Astrocyte (in vitro differentiated cells and primary cell): ENCODE measurements at places on chromosomes 4 and X. TPM values are rescaled to one million over a fixed set of nuclear protein-coding genes. Genes with fewer than 3 reads are reported as not detected.

MEPE gene
- total RNA-seq = not detected in 2 replicates

VEGFC gene
- total RNA-seq = 20.3 and 24.2 TPM in 2 replicates

XPNPEP2 gene
- not detected in 2 replicates for total RNA-seq

ZNF280C gene
- 7.3 and 7.8 TPM in 2 replicates for total RNA-seq

DNA sequence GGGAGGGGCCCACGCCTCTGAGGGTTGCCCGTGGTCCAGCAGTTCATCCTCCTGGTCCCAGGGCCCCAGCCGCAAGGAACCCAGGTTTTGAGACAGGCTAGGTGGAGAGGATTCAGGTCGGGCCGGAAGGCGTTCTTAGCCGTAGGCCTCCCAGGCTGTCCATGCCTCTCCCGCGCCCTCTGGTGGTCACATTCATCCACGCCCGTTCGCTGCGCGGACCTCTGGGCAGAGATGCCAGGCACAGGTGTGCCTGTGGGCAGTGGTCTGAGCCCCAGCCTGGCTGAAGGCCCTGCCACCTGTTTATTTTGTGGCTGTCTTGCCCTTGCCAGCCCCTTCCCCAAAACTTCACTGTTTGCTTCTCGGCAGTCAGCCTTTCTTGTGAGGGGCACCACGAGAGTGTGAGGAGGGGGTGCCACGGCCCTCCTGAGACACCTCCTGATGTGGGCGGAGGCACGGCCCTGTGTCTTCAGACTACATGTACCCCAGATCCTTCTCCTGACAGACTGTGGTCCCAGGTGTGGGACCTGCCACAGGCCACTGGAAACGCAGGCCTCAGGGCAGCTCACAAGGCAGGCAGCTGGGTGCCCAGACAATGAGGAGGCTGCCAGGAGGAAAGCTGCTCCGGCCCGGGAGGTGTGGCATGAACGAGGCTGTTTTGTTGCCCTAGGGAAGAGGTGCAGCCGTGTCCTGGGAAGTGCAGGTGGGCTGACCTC lies 5.0 kb downstream of the UVSSA start:
- DNase-seq = peak; percentile 31
- peaks cover 8% of the 10 kb centered on the region for H3K4me1 ChIP-seq
- H3K27me3 ChIP-seq = no peaks in the 10 kb centered on the region
- no peak overlapping the region for H3K4me3 ChIP-seq

- peak within 1 kb of the TSS; percentile 78 for H3K4me3 ChIP-seq
- H3K27me3 ChIP-seq = no peaks in the 10 kb centered on the region
Measured at GRCh38 chr4:143336781-143337599, at the start of gene GAB1. TSS of gene GAB1 (plus strand) at chr4:143336876. CDS start at chr4:143337189, 313 bp downstream.
